ENCODE measurements at places on chromosomes 4 and X. TPM values are rescaled to one million over a fixed set of nuclear protein-coding genes. Genes with fewer than 3 reads are reported as not detected.

DNA sequence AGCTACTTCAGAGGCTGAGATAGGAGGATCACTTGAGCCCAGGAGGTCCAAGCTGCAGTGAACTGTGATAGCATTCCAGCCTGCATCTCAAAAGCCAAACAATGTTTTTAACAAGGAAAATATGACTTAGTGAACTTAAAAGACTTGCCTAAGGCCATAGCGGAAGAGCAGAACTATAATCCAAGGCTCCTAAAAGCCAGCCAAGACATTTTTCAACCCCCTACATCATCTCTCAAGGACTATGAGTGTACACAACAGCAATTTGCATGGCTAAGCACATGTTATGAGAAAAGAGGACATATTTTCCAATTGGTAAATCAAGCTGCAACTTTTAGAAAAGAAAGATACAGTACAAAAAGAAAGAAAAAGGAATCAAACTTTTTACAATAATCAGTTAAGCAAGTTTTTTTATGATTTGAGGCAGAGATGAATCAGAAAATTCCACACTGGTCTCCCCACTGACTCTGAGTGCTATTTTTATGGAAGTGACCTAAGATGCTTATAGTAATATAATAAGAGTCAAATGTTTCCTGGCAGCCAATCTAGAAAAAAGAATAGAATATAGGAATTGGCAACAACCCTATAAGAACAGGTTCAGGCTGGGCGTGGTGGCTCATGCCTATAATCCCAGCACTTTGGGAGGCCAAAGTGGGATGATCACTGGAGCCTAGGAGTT lies 9.8 kb upstream of the ACOT9 start:
- DNase-seq, result no peak

- DNase-seq, result no peak
Measured at GRCh38 chrX:56231537-56232090, 542 bp upstream of the KLF8 start.

DNA sequence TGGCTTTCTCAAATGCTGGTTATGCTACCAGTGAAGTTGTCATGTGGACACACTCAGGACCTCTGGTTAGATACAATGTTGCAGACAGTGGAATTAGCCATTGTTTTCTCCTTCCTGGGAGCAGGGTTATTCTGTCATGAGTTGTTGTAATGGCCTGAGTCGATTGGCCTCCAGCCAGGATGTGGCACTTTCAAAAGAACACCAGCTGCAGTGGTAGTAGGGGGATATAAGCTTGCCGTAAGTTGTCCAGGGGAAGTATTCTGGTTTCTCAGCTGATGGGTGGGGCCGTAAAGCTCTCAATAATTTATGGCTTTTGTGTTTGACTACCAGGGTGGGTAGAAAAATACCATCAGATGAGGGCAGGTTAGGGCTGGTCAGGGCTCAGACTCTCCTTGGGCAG lies 697.5 kb upstream of the GNPDA2 start:
- DNase-seq, result no peak

GRCh38 chrX:116272322-116272721 lies 101.8 kb downstream of the AGTR2 start:
- DNase-seq, result no peak

DNA sequence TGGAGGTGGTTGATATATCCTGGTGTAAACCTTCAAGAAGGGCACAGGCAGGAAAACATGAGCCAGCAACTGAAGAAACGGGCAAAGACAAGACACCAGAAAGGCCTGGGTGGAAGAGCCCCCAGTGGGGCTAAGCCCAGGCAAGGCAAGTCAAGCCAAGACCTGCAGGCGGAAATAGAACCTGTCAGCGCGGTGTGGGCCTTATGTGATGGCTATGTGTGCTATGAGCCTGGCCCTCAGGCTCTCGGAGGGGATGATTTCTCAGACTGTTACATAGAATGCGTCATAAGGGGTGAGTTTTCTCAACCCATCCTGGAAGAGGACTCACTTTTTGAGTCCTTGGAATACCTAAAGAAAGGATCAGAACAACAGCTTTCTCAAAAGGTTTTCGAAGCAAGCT lies 7.2 kb downstream of the ZFP42 start:
- no peak for DNase-seq

- no peak for DNase-seq
Measured at GRCh38 chr4:54005475-54005874, 58.9 kb downstream of the CHIC2 start.

The LRCH2 gene
- total RNA-seq, result not detected
